Activated CD8-positive, alpha-beta memory T cell treated with anti-CD3 and anti-CD28 coated beads for 24 hours (primary cell): ENCODE measurements at places on chromosomes 16 and 17.

- no peak for DNase-seq
Measured at GRCh38 chr16:12141073-12141951, 164.8 kb downstream of the SNX29 start.

DNA sequence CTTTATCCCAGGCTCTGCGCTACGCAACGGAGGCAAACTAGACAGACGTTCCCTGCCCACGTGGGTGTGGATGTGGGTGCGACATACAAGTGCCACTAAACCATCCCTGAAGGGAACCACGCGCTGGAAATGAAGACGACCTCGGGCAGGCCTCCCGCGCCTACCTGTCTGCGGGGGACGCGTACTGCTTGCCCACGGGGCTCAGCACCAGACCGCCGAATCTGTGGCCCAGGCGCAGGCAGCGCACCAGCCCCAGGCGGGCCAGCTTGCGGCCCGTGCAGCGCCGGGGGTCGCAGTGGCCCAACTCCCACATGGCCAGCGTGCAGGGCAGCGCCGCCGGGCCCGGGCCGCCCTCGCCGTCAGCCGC lies 480 bp downstream of the TSR3 start:
- DNase-seq = no peak

GRCh38 chr17:19719355-19720209 lies 3.2 kb upstream of the SLC47A2 start:
- DNase-seq = no peak

- no peak for DNase-seq
Measured at GRCh38 chr17:6670571-6670970, 19.0 kb downstream of the C17orf100 start.

- no peak for DNase-seq
Measured at GRCh38 chr17:63442074-63442473, 4.0 kb downstream of the CYB561 start.

- DNase-seq = no peak
Measured at GRCh38 chr16:26220894-26221293, 529.1 kb downstream of the HS3ST4 start.

DNA sequence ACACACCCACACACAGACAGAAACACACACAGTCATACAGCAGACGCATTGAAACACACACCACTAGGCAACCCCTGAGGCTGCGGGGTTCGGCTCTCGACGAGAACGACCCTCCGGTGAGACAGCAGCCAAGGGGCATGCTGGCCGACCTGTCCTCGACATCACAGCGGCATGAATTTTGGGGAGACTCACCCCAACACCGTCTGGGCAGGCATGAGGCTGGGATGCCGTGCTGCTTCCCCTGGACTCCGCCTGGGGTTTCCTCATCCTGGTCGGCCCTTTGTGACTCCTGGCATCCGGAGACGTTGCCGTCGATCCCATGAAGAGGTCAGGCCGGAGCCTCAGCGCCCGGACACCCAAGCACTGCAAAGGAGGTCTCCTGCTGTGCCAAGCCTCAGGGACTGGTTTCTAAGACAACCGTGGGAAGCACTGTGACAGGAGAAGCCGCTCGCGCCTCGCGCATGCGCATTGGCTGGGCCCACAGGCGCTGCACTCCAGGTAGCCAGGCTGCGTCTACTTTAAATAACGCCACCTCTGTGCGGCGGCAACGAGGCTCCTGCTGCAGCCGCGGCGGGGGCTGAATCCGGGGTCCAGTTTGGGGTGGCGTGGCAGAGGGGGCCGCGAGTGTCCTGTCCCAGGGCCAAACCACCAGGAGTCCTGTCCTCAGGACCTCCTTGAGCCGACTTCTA lies 13.8 kb upstream of the KCNJ18 start:
- no peak for DNase-seq

GRCh38 chr17:3690094-3690715 lies 5.8 kb downstream of the P2RX5 start:
- no peak for DNase-seq

DNA sequence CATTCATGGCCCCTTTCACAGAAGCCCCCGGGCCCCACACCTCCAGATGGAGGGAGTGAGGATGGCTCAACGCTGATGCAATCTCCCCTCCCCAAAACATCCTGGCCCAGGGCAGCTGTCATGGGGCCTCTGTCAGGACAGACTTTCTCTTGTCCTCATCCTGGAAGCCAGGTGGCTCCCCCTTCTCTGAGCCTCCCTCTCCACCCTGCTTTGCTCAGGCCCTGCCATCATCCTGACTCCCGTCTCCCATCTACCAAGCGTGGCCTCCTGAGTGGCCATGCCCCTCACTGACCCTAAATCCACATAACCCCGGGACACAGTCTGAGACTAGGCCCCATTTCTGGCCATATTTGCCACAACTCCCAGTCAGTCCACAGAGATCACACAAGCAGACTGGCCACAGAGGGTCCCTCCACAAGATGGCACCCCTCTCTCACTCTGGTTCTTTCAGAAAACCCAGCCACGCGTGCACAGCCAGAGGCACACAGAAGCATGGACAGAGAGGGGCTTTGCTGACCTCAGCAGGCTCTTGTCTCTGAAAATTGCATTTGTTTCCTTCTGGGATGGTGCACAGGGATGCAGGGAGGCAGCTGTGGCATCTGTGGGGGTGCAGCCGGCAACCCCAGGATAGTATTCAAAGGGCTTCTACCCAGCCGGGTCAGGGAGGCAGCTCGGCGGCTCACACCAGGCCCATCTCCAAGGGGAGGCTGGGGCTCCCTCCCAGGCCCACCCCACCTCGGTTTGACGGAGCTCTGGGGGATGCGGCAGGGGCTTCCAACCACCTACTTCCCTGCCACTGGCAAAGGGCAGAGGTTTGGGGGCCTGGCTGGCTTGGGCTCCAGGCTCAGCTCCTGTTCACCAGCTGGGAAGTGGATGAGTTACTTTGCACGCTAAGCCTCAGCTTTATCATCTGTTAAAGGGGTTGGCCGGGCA lies 16.9 kb downstream of the DOC2B start:
- no peak for DNase-seq
